Suppressor macrophage (primary cell): ENCODE measurements at places on chromosomes 3 and 15.

- DNase-seq, result no peak
Observed at GRCh38 chr15:80419546-80419945, 15.4 kb downstream of the ARNT2 start.

- DNase-seq, result no peak
Observed at GRCh38 chr15:83200589-83200988, 7.0 kb downstream of the HDGFL3 start.

- no peak for DNase-seq
Observed at GRCh38 chr3:12679468-12679867, 15.6 kb upstream of the RAF1 start.

GRCh38 chr15:67187351-67187854, 67.1 kb downstream of the AAGAB start:
- no peak for DNase-seq

GRCh38 chr3:142857056-142857455, 31.8 kb downstream of the PCOLCE2 start:
- no peak for DNase-seq

GRCh38 chr15:58511599-58511987, 79.8 kb downstream of the LIPC start:
- no peak for DNase-seq

DNA sequence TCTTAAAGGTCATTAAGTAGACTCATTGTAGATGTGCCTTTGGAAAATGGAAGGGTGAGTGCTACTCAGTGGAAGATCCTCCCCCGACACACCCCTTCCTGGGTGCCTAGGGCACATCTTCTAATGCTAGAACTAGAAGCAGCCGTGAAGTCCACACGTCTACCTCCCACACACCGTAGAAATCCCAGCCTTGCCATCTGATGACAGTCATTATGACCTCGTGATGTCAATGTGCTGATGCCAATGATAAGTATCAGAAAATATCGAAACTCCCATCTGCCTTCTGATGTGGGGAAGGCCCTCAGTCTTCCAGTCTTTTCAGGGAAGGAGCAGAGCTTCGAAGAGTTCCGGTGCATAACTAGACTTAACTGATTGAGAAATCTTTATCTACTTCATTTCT, 282.1 kb upstream of the ROPN1 start:
- peak; percentile 24 for DNase-seq

GRCh38 chr3:121870717-121871116, 23.5 kb upstream of the SLC15A2 start:
- no peak for DNase-seq
